ENCODE measurements at places on chromosomes 2 and 18.

- DNase-seq, result no peak
These were observed 61.6 kb upstream of the CCBE1 start for GRCh38 chr18:59758837-59759236.

DNA sequence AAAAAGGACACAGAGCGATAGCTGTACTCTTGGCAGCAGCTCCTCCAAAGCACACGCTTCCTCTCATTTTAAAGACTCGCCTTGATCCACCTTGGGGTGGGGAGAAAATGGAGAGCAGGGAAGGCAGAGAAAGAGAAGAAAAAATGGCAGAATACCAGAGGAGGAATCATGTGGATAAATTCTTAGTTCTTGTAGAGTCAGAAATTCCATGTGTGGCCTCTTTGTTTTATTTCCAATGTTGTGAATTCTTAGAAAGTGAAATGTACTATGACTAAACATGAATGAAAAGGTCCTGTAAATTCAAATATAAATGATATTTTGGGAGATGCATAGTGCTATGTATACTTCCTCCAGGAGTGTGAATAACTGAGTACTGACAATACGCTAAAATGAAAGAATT, 89.7 kb upstream of the SESTD1 start:
- no peak for DNase-seq

- no peak for DNase-seq
These were observed 22.5 kb upstream of the SLC35G4 start for GRCh38 chr18:11586896-11587295.

DNA sequence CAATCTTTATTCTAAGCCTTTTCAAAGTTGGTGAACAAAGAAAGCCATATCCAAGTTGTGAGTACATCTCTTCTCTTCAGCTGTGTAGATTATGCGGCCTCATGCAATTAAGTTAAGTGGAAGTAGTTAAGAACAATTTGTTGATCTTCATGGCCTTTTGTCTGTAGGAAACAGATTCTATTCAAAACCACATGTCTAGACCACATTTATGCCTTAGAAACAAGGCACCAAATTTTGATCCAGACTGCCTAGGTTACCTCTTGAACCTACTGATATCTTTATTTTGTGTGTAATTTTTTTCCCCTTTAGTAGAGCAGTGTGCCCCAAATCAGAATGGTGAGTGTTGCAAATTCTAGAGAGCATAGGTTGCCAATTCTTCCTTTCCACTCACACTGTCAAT, 101.6 kb upstream of the CERS6 start:
- DNase-seq, result no peak

- no peak for DNase-seq
These were observed 75.7 kb downstream of the AOX1 start for GRCh38 chr2:200661477-200661876.

GRCh38 chr2:167198009-167198408, 309.7 kb downstream of the XIRP2 start:
- no peak for DNase-seq

- DNase-seq, result no peak
These were observed 336.0 kb upstream of the HNRNPA3 start for GRCh38 chr2:176876493-176877103.

DNA sequence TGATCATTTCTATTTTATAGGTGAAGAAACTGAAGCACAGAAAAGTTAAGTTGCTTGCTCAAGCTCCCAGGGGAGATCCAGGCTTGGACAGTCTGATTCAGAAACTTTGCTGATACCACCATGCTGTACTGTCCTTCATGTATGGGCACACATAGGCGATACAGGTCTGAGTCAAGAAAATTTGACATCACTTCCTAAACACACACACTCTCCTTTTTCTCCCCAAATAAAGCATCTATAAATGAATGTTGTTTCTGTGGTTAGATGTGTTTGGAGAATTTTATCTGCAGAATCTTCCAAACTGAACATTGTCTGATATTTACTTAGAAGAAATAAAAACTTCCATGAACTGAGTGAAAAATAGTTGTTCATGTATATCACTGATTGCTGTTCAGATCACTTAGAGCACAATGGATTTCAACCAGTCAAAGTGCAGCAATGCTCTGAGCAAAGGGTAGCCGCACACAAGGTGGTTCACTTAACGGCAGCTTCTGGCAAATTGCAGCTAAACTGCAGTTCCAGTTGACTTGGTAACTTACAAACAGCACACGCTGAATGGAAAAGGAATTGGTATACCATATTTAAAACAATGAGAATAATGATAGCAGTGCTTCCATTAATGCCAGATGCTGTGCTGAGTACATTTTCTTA, 10.0 kb upstream of the AGFG1 start:
- no peak for DNase-seq

- DNase-seq, result no peak
These were observed 8.3 kb upstream of the TMEM178A start for GRCh38 chr2:39657287-39657937.

GRCh38 chr2:38863061-38863695, 12.6 kb downstream of the DHX57 start:
- DNase-seq, result no peak

GRCh38 chr2:207122651-207123334, 43.0 kb downstream of the KLF7 start:
- DNase-seq, result no peak

DNA sequence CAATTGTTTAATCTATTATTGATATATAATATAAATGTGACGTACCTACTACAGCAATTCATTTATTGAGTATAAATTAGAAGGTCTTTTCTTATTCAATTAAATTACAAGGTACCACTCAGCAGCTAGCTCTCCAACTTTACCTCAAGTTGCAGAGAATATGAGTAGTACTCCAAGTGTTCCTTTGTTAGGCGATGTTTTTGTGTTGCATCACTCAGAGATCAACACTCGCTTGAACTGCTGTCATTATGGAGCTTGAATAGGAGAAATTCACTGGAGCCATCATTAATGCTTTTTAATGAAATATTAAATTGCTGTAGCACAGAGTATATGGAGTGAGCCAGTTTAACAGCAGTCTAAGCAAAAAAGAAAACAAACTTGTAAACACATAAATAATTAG, 320.0 kb downstream of the FSIP2 start:
- DNase-seq, result no peak

DNA sequence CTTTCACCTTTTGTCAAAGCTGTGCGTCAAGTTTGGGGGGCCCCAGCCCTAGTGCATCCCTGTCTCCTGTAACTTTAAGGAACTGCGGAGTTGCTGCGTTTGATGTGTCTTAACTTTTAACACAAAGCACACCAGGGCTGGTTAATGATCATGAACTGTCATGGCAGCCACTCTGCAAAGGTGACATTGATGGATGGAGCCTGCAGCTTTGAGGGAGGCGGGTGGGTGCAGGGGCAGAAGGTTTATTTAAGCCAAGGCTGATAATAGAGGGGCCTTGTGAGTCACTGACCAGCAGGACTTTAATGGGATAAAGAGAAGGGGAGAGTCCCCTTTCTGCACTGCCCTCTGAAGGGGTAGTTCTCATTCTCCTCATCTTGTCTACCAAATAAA, 190.2 kb upstream of the GATA6 start:
- DNase-seq, result no peak

Measured in fibroblast of pulmonary artery (primary cell).